ENCODE measurements at places on chromosomes 11 and 22.

- DNase-seq = no peak
Measured at GRCh38 chr11:112786196-112786595, 175.0 kb upstream of the NCAM1 start.

DNA sequence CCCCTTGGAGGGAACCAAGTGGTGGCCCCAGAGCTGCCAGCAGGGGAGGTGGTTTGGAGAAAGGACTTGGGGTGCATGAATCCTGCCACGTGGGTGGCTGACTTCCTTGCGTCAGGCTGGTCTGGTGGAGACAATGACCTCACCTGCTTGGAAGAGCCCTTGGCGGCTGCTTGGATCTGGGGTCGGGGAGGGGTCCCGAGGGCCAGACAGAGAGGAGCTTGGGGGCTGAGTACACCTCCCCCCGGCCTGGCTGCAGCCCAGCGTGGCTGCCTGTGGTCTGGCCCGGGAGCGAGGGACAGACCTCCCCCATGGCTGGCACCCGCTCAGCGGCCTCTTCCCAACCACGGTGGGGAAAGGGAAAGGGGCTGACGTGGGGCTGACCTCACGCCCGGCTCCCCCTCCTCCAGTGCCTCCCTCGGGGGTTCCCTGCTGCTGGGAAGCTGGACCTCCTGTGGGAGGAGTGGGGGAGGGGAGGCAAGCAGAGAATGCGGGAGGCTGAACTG lies 13.8 kb downstream of the LIF start:
- DNase-seq = no peak

DNA sequence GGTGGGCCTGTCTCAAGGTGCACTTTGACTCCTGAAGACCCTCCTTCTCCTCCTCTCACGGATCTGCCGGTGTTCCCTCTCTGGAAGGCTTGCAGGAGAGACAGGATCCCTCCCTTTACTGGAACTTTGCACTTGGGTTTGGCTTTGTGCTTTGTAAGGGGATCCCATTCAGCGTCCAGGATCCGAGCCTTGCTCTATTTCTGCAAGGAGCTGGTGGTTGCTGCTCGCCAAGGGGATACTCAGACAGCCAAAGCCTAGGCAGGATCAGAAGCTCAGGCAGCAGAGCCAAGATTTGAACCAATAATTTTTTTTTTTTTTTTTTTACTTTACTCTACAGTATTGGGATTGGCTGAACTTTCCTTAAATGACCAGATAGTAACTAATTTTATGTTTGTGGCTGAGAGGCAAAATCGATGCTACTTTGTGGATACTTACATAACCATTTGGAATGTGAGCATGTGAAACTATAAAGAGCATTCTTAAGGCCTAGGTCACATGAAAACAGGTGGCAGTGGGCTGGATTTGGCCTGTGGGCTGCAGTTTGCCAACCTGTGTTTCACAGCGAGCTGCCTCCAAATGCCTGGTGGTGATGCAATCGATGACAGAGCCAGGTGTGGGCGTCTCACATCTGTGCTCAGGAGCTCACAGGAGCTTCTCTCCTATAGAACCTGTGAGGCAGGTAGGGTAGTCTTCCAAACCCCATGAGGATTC lies 25.2 kb downstream of the BCR start:
- DNase-seq = no peak

- DNase-seq = no peak
Measured at GRCh38 chr11:65479184-65480145, 19.4 kb upstream of the MALAT1 start.

- DNase-seq = no peak
Measured at GRCh38 chr11:48019595-48019994, 39.2 kb downstream of the PTPRJ start.

- DNase-seq = no peak
Measured at GRCh38 chr22:38871360-38872171, 450 bp downstream of the CBX6 start.

DNA sequence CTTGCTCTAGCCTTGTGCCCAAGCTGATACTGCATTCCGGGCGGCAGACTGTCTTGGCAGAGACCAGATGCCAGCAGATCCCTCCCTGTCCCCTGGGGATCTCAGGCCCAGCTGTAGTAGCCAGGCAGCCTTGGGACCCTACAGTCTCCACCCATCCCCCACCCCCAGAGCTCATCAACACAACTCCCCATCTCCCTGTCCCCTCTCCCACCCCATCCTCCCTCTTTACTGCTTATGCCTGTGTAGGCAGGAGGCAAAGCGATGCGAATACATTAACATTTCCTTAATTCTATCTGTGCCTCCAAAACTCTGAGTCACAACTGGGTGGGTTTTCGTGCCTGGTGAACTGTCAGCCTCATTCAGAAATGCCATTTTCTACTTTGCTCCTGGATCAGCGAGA lies 547.6 kb downstream of the BUD13 start:
- no peak for DNase-seq

DNA sequence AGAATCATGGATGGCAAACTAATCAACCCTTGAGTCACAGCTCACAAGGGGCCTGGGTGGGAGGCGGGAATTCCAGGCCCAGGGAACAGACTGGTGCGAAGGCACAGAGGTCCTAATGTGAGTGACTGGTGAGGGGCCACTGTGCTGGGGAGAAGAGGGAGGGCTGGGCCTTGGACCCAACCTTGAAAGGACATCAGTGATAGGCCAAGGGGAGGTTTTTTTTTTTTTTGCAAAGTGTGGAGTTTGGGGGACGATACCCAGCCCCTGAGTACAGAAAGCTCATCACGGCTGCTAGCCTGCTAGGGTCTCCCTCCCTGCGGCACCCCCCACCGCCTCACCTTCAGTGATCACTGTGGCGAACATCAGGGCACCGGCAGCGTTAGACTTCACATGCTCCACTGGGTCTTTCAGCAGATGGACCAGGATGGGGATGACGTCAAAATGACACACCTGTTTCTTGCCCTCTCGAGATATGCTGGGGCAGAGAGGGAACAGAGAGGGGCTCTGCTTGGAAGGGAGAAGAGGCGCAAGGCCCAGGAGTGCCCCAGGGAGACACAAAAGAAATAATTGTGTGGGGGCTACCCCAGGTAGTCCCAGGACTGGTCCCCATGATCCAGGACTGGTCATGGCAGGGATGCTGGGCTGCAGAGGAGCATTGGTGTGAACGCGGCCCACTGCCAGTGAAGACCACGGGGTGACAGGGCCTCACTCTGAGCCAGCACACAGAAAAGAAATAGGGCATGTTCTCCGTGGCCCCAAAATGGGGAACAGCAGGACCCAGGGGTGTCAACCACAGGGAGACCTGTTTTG lies 8.6 kb upstream of the GNAZ start:
- no peak for DNase-seq

DNA sequence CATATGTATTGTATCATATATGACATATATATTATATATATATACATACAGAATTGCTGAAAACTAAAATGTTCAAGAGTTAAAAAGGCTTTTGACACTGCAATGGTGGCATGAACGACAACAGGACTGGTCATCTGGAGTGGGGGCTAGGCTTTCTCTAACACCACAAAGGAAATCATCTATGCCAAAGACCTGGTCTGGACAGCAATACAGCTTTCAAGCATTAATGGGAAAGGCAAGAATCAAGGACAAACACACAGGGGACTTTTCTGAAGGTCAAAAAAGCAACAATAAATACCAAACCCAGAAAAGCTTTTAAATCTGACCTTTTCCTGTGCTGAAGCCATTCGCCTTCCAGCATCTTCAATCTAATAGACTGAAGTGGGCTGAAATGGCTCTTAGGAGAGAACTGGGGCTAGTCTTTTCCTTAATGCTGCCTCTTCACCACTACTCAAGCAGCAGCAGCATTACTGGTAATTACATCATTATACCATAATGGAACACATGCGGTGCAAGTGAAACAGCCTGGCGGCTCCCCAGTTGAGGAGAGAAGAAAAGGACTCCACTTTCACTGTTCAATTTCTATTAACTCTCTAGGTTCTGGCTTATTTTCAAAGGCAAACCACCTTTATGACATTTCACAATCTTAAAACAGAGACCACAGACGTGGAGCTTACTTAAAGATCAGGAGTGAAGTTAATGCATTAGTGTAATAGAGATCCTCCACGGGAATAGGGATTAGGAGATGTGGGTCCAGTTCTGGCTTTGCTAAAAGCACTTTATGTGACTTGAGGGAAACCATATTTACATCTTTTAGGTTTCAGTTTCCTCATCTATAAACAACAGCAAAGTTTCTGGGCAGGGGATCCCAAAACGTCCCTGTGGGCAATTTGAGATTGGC lies 63.0 kb downstream of the GAB2 start:
- no peak for DNase-seq

DNA sequence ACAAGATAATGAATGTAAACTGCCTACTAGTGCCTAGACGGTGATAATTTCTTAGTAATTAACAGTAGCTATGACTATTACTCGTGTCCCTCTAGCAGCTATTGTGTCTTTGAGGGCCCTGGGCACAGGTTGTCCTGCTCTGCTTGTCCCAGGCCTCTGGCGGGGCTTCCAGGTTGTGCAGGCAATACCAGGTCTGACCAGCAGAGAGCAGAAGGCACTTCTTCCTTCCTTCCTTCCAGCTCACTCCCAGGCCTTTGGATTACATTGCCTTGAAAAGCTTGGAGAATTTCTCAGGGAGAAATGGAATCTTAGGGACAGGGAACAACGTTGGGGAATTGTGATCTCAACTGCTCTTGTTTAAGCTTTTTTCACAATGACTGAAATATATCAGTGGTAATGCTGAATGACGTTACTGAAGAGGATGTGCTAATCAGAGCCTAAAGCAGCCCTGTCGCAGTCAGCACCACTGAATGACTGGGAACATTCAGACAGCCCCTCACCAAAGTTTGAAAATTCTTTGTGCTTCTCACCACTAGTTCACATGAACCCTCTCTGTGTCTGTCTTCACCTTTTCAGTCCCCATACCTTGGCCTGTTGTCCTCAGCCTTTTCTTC lies 8.4 kb upstream of the CCKBR start:
- no peak for DNase-seq

DNA sequence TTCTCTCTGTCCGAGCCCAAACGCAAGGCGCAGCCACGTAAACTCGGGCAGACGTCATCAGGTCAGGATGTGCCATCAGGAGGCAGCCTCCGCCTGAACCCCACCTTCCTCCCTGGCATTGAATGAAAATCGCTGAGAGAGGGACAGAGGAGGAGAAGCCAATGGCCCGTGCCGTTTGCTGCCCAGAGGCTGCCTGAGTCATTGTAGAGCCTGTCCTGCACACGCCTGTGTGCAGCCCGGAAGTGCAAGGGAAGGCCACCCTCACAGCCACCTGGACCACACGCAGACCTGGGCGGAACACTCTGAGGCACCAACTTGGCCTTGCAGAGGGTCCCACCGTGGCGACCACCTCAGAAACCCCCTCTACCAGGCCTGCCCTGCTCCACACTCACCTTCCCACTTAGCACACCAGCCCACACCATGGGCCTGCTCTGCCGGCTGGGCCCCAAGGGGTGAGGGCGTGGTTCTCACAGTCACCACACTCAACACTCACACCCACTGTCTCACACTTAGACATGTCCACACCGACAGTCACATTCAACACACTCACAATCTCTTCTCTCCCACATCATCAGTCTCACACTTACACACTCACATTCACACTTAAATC lies 9.1 kb downstream of the CHID1 start:
- no peak for DNase-seq
